CD4-positive, alpha-beta T cell treated with Interleukin-4 for 1 hour (primary cell): ENCODE measurements at places on chromosomes 12 and 14.
A peak's percentile ranks its signal among the peaks of the same experiment; 100 is the strongest.

GRCh38 chr12:24507827-24508226 is 441.1 kb downstream of the BCAT1 start:
- no peak for DNase-seq

GRCh38 chr12:31342286-31342685 is 16.3 kb upstream of the SINHCAF start:
- no peak for DNase-seq

- no peak for DNase-seq
Measured at GRCh38 chr12:67428431-67428830, 159.3 kb downstream of the CAND1 start.

DNA sequence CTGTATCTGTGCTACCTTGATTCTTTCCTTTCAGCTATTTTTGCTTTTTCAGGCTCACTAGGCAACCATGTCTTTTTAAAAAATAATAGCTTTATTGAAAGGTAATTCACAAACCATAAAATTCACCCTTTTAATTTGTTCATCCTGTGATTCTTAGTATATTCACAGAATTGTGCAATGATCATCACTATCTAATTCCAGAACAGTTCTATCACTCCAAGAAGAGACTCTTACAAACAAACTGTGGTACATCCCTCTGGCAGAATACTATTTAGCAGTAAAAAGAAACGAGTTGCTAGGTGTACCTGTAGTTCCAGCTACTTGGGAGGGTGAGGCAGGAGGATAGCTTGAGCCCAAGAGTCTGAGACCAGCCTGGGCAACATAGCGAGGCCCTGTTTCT is 14.8 kb downstream of the CREBL2 start:
- DNase-seq, result no peak

DNA sequence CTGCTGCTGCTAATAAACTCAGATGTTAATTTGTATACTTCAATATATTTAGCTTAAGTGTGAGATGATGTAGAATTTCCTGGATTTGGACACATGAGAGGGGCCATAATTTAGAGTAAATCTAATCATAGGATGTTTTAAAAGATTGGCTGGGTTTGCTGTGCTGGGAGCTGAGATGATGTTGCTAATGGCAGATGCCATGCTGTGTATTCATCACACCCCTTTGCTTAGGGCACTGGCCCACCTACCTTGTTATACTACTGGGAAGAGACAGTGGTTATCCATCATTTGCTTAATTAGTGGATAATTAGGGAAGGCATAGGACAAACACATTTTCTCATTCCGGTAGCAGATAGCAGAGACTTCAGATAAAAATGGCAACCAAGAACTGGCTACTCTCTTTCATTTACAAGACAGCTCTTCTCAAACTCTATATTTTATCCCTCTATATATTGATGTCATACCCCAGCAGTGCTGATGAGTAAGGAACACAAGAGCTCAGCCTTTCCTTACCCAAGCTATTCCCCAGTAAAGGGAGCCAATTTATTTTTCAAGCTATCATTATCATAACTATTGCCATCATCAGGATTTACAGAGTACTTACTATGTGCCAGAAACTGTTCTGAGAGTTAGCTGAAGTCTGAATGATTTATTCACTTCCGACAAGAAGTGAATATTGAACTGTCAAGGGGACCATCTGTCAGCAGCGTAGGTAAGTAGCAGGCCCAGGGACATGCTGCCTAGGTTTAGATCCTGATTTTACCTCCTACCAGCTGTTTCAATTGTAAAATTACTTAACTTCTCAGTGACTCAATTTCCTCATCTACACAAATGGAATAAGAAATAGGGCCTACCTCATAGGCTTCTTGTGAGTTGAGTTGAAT is 204.6 kb upstream of the FLRT2 start:
- DNase-seq, result no peak

DNA sequence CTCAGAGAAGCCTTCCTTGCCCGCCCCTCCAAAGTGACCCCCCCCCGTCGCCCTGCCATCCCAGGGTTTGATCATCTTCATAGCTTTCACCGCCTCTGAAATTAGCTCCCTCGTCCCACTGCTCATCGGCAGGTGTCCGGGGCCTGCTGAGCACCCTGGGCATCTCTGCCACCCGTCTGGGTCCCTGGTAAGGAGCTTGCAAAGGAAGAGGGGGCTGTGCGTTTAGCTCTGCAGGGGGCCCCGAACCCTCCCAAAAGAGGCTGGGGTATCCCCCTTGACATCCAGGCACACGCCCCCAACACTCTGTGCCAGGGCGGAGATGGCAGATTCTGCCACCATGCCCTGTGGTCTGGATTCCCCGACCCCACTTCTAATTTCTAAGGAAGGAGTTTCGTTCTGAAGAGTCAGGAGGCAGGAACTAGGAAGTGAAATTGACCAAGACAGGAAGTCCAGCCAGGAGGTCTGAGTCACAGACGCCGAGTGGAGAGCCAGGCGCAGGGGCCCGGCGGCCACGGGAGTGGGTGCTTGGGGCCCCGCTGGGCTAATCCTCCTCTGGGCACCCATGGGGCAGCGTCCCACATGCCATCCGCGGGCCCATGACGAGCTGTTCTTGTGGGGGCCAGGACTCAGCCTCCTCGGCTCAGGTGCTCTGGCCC is 95.7 kb downstream of the RFLNA start:
- peak; percentile 19 for DNase-seq

DNA sequence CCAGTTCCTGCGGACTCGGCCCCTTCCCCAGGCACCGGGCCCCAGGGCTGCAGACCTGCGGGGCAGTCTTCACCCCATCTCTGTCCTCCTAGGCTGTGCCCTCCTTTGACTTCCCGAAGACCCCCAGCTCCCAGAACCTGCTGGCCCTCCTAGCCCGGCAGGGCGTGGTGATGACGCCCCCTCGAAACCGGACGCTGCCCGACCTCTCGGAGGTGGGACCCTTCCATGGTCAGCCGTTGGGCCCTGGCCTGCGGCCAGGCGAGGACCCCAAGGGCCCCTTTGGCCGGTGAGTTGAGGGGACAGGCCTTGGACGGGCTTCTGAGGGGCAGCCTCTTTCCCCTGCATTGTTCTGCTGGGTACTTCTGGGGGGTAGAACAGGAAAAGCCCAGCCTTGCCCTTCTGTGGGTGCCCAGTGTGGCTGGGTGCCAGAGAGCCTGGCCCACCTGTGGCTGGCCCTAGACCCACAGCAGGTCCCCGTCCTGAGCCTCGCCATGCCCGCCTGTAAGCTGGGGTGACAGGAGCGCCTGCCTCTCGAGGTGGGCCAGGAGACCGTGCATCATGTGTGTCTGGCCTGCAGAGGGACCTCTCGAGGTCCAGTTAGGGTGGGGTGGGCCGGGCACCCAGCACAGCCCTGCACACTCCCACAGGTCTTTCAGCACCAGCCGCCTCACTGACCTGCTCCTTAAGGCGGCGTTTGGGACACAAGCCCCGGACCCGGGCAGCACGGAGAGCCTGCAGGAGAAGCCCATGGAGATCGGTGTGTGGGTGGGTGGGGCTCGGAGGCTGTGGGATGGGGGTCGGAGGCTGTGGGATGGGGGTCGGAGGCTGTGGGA is 12.6 kb upstream of the PUS1 start:
- no peak for DNase-seq
